ENCODE measurements at places on chromosomes 5 and 9.

DNA sequence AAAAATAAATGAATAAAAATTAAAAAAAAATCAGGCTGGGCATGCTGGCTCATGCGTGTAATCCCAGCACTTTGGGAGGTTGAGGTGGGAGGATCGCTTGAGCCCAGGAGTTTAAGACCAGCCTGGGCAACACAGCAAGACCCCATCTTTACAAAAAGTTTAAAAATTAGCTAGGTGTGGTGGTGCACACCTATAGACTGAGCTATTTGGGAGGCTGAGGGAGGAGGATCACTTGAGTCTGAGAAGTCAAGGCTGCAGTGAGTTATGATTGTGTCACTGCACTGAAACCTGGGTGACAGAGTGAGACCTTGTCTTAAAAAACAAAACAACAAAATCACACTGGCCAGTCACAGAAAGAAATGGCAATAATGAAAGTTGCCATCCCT is 3.4 kb upstream of the CNTRL start:
- DNase-seq = no peak

DNA sequence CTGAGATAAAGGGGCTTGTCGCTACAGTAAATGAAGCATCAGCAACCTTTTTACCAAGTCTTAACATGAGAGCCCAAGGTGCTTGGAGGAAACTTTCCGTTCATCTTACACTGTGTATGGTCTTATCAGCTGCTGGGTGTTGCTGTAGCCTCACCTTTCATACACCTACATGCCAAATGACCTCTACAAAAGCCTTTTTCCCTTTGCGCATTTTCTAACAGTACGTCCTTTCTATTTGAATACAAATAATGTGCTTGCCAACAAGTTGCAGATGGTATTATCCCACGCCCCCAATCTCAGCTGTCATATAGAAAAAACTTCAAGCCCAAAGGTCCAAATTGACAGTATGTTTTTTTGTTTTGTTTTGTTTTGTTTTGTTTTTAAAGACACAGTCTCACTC is 96.9 kb downstream of the BNC2 start:
- DNase-seq = no peak

GRCh38 chr5:31413030-31413812 is 118.7 kb downstream of the DROSHA start:
- DNase-seq = no peak

- no peak for DNase-seq
Observed at GRCh38 chr9:14337615-14338014, 23.7 kb upstream of the NFIB start.

DNA sequence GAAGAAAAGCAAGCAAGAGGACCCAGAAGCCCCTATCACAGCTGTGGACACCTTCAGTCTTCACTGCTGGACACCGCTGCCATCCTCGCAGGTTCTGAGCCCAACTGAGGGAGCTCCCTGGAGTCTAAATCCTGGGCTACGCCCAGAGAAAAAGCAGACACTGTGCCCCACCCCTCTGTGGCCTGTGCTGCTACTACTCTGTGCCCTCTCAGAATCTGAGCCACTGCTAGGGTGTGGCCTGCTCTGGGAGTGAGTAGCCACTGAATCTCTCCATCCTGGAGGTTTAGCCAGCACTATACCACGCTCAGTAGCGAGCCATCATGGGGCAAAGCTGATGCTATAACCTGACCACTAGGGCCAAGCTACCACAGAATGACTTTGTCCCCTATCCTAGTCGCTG is 338.2 kb downstream of the NPR3 start:
- DNase-seq = no peak

DNA sequence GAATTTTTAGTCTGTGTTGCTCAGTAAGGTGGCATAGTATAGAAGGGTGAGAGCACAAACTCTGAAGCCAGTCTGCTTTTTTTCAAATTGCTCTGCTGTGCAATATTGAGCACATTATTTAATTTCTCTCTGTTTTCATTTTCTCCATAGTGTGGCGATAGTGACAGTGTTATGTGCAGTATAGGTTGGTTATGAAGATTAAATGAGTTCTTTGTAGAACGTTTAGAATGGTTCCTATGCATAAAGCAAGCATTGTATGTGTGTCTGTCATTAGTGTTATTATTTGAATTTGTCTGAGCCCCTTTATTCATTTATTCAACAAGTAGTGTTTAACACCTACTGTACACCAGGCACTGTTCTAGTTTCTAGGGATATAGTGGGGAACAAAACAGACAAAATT is 9.2 kb downstream of the PRR16 start:
- DNase-seq = no peak

DNA sequence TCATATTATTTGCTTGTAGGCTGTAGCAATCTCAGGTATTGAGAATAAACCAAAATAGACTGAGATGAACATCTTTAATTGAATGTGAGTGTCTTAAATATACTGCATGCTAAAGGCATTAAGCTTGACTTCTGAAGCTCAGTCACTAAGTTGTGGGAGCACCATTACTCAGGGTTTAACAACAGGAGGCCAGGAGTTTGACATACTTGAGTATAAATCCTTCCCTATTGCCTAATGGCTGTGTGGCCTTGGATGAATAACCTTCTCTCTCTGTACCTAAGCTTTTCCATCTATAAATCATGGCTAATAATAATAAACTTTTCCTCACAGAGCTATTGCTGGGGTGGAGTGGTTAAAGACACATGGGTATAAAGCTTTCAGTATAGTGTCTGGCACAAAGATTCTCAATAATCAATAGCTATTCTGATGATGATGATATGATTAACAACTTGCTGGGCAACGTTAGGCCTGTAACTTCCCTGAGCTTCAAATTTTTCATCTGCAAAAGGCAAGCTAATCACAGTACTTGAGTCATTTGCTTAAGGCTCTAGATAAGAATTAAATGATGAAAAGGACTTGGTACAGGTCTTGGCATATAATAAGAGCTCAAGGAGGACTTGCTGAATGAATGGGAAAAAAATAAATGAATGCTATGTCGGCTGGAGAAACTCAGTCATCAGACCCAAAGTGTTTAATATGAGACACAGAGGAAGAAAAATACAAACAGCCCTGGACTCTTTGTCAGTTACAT is 174.0 kb upstream of the IL12B start:
- no peak for DNase-seq

DNA sequence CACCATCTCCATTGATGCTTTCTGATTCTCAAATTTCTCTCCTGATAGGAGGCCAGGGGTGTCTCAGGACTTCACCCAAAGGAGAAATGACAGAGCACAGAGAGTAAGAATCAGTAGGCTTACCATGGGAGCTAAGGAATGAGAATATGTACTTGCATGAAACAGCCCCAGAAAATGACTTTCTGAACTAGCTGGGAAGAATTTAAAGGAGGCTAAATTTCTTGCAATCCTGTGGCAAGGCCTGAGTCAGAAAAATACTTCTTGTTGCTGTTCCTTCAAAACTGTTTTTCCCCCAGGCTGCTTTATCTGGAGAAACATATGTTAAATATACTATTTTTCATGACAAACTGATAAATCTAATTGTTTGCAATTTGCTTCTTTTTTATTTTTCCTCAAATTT is 53.4 kb upstream of the FBXL7 start:
- no peak for DNase-seq

DNA sequence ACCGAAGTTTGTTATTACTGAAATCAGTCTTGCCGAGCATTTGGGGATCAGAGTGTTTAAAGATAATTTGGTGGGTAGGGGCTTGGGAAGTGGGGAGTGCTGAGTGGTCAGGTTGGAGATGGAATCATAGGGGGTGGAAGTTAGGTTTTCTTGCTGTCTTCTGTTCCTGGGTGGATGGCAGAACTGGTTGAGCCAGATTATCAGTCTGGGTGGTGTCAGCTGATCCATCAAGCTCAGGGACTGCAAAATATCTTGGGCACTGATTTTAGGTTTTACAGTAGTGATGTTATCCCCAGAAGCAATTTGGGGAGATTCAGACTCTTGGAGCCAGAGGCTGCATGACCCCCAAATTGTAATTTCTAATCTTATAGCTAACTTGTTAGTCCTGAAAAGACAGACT is 5.4 kb upstream of the ANKRD31 start:
- no peak for DNase-seq

DNA sequence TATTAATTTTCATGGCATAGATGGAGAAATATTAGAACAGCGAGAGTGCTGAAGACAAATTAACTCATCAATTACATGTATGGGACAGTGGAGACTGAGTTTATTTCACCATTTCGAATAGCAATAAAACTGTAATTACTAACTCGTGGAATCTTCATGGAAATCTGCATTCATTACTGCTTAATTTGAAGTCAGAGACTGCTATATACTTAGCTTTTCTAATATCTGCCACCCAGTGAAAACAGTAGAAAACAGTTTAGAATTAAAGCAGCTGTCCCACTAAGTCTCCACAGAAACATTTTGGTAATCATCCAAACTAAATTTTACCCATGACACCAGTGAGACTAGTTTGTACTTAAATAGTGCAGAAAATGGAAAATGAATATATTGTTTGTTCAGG is 56.8 kb downstream of the IZUMO3 start:
- no peak for DNase-seq

- DNase-seq = no peak
Observed at GRCh38 chr9:131270171-131271015, 5.9 kb downstream of the FAM78A start.

GRCh38 chr9:82490019-82490499 is 501.5 kb downstream of the SPATA31D1 start:
- no peak for DNase-seq

DNA sequence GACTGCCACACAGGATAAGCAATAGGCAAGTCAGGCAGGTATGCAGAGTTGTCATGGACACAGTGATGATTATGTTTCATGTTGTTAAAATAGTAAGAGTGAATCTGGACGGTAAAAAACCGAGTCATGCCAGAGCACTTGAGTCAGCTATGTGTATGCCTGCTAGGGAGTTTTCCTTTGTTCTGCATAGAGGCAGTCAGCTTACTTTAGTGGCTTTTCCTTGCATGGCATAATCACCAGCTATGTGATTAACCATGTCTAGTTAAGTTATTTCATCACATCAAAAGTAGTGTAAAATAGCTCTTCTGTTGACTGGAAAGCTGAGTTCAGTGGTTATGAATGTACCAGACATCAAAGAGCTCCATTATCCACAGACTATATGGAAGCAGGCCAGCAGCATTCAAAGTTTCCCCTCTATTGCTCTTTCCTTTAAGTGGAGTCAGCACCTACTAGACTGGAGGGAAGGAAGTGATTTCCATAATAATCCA is 989.8 kb downstream of the TLE1 start:
- no peak for DNase-seq

GRCh38 chr9:134251296-134252069 is 74.8 kb upstream of the RXRA start:
- no peak for DNase-seq

GRCh38 chr9:75170898-75171360 is 82.6 kb downstream of the OSTF1 start:
- no peak for DNase-seq

- no peak for DNase-seq
Observed at GRCh38 chr9:105141146-105141975, 103.1 kb upstream of the SLC44A1 start.

DNA sequence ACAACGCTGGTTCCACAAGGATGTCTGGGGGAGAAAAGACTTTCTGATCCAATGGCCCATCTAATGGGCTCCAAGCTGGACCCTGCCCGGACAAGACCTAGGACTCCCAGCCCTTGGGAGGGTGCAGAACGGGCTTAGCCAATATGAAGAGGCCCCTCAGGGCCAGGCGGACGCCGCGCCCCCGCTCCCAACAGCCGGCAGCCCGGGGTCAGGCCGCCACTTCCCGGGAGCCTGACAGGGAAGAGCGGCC is 493 bp downstream of the P4HA2 start:
- DNase-seq = no peak

GRCh38 chr9:123370526-123371227 is 14.7 kb downstream of the CRB2 start:
- DNase-seq = no peak

DNA sequence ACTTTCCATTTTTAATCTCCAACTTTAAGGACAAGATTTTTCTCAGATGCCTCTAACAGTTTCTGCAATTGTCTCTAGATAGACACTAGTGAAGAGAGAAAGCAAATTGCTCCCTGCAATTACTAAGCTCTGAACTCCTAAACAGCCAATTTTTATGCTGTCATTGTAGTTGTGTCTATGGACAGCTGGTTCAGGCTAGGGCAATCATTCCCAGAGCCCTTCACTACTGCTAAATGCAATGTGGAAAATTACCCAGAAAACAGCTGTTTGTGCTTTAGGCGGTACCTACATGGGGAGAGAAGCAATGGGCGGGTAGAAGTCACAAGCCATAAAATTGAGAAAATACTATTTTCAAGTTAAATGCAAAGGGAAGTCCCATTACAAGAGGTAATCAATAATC is 211.6 kb downstream of the SPOCK1 start:
- DNase-seq = no peak

DNA sequence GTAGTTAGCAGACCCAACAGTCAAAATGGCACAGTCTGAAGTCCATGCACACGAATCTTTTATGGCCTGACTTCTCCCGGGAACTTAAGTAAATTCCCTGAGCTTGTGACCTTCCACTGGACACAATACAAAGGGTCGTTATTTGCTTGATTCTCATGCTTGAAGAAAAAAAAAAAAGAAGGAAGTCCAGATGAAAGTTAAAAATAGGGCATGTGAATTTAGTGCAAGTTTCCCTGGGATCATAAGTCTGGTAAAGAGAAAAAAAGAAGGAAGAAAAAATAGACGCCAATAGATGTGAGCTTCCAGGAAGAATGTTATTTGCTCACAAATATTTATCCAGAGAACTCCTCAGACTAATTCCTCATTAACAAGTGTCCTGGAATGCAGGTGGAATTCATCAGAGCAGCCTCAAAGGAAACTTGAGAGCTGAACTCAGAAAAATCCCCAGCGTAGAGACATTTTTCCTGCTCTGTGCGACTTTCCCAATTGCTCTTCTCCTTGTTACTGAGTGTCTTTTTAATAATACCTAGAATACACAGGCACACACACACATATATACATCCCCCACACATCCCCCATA is 616.3 kb downstream of the EBF1 start:
- no peak for DNase-seq

DNA sequence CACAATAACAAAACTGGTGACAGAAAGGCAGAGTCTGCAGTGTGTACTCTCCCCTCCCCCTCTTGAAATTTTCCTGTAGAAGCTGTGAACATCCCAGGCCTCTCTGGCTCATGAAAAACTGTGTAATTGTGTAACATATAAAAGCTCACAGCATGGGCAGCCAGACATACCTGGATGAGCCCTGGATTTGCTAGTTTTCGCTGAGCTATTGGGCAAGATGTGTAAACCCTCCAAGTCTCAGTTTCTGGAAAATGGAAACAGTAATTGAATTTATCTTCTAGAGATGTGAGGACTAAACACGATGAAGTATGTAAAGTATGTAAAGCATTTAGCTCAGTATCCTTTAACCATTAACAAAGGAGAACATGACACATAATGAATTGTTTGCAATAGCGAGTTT is 143.2 kb upstream of the ANKH start:
- DNase-seq = no peak

- no peak for DNase-seq
Observed at GRCh38 chr5:142769251-142769792, 855 bp upstream of the ARHGAP26 start.

GRCh38 chr9:93637886-93638285 is 61.5 kb downstream of the PHF2 start:
- no peak for DNase-seq

DNA sequence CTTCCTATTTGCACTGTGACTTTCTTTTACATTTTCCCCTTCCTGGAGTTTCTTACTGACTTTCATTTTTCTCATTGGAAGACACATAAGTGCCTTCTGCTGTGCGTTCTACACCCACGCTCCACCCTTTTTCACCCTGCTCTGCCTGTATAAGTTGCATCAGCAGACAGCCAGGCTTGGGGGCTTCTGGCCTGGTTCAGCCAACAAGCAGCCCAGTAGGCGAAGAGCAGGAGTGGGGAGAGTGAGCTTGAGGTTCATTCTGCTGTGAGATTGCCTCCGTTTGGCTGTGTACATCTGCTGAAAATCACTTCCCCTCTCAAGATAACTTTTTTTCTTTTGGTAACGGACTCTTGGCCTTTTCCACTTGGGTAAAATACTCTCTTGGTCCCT is 38.4 kb downstream of the RASGRF2 start:
- DNase-seq = no peak

Data from hematopoietic multipotent progenitor cell treated with erythropoietin and hydrocortisone succinate and interleukin-3 and kit ligand, for 17 days (in vitro differentiated cells).